ENCODE measurements at places on chromosomes 6 and 20. TPM values are rescaled to one million over a fixed set of nuclear protein-coding genes. Genes with fewer than 3 reads are reported as not detected.

- DNase-seq: no peak
Observed at GRCh38 chr6:36698196-36698595, 570 bp downstream of the RAB44 start.

DNA sequence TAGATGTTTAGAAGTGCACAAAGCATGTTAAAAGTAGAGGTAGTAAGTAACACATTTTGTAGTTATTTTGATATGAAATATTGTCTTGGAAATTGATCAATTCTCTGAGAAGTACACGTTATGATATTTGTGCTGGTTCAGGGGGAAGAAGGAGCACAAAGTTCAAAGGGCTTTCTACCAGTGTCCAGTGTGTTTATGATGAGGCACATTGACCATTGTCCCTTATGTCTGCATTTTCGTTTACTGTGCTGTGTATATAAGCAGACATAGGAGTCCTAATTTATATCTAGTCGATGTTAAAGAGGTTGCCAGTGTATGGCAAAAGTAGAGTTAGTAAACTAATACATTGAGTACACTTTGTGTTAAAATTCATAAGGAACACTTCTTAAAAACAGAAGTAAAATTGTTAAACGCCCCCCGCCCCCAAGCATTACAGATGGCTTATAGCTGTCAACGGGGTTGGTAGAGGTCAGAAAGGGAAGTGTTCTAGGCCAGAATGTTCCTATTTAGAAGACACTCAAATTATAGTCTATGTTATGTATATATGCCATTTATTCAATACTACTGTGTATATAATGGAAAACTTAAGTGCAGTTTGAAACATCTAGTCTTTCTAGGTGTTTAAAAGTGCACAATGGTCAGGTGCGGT lies 13.3 kb upstream of the HMGN4 start:
- DNase-seq: no peak

- DNase-seq: no peak
Observed at GRCh38 chr6:151999194-151999593, 191.7 kb downstream of the ESR1 start.

DNA sequence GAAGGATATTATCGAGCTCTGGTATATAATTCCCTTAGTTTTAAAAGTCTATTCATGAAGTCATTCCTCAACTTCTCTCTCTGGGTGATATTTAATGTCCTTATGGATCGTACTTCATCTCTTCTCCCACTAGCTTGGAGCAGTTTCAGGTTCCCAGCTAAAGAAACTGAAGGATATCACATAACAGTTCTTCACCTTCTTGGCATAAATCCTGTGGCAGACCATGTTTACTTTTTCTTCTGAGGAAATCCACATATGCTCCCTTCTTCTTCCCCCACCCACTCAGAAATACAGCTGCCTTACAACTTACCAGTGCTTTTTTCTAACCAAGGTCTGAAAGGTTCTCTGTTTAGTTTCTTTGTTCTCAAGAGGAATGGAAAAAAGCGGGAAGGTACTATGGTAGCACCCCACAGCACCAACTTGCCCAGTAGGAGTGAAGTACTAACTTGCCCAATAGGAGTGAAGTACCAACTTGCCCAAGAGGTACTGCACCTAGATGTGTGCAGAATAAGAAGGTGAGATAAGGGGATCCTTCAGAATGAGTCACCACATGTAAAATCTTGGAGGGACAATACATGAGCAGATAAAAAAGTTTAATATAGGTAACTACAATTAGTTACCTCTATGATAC lies 53.1 kb downstream of the TSPYL4 start:
- DNase-seq: peak; percentile 58

- DNase-seq: peak; percentile 38
Observed at GRCh38 chr6:36368921-36369865, 18.3 kb downstream of the ETV7 start.

GRCh38 chr20:22567944-22568871 lies 16.2 kb downstream of the FOXA2 start:
- DNase-seq: no peak

GRCh38 chr20:14925300-14925699 lies 587.9 kb upstream of the FLRT3 start:
- DNase-seq: no peak

- DNase-seq: no peak
Observed at GRCh38 chr6:12356983-12357972, 67.1 kb downstream of the EDN1 start.

DNA sequence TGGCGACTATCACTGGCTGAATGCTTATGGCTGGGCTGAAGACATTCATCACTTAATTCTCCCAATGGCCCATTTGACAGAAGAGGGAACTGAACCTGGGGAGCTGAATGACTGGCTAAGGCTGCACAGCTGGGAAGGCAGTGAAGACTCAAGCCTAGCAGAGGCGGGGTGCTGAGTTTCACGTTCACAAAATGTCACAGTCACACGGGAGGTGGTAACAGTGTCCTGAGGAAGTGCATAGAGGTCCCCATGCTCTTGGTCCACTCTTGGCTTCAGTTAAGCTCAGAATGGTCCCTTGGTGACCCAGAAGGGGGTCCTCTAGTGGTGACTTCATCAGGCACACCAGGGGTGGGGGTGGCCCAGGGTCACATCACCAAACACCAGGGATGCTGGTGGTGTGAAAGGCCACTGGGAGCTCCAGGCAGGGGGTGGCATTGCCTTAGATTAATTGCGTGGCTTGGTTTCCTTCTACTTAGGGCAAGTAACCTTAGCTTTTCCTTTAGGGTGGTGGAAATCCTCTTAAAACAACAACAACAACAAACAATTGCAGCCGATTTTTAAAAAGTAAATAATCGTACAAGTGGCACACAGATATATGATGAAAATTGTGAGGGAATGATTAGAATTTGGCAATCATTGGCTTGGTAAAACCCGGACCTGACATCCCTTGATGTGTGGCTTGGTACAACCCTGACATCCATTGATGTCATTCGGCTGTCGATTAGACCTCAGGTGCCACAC lies 45.0 kb downstream of the SULF2 start:
- no peak for DNase-seq

DNA sequence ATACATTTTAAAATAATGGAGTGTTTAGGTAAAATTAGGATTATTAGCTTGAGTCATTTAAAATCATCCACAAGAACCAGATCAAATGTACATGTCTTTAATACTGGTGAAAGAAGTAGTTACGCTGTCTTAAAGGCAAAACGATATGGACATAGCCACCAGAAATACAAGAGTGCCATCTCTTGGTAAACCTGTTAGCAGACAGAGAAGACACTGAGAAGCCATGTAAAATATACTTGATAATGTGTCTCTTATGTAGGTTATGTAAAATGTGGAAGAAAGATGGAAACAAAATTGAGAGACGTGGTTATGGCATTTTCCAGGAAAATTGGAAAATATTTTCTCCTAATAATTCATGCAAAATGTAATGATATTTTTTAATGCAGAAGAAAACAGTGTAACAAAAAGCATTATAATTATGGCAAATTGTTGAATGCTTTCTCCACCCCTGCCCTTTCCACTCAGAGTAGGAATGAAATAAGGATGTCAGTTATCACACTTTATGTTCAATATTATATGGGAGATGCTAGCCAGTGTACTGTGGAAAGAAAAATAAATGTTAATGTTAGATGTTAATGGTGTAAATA lies 12.2 kb upstream of the SLC17A2 start:
- no peak for DNase-seq

- no peak for DNase-seq
Observed at GRCh38 chr20:43681991-43682410, 15.1 kb downstream of the MYBL2 start.

GRCh38 chr20:38377039-38377685 lies 30.9 kb downstream of the LBP start:
- DNase-seq: no peak

GRCh38 chr20:40414843-40415615 lies 274.0 kb downstream of the MAFB start:
- DNase-seq: no peak

DNA sequence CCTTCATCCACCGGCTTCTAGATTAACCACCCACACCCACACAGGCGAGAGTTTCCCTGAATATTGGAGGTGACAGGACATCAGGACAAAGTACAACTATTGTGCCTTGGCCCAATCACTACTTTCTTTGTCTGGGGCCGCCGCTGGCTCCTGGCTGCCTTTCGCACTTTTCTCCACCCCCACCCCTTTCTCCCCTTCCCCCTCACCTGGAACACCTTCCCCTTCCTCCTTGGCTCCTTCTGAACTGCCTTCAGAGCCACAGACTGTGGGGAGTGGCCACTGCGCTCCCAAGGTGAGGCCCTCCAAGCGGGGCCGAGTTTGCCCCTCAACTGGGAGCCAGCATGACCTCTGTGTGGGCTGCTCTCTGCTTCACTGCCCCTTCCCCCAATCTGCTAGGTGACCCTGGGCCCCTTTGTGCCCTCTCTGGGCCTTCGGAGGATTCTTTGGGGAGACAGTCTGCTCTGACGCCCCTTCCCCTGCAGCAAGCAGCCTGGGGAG lies 3.0 kb upstream of the VEGFA start:
- no peak for DNase-seq

DNA sequence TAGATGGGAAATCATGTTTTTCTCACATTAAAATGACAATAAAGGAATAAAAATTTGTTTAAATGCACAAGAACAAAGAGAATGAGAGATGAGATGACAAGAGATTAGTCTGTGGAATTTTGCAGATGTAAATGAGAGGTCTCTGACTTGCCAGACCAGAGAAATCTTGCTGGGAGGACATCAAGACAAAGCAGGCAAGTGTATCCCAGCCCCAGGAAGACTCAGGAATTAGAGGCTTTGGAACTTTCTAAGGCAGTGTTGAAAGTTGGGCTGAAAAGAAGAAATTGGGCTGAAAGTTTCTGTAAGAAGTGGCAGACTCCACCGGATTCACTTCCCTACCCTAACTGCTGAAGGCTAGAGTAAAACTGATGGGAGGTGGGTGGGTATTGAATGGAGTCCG lies 54.6 kb downstream of the AFDN start:
- no peak for DNase-seq

TRIM31 gene
- polyA plus RNA-seq: not detected

MSH5 gene
- polyA plus RNA-seq: 7.2 TPM

RSPH4A gene
- polyA plus RNA-seq: 0.09 TPM

VTA1 gene
- polyA plus RNA-seq: 103 TPM

CST4 gene
- not detected for polyA plus RNA-seq

HLA-DOB gene
- polyA plus RNA-seq: not detected

BPIFB1 gene
- polyA plus RNA-seq: not detected

C6orf132 gene
- polyA plus RNA-seq: 1.1 TPM

All from AG04450 (cell line).